ENCODE measurements at places on chromosomes 4 and X. TPM values are rescaled to one million over a fixed set of nuclear protein-coding genes. Genes with fewer than 3 reads are reported as not detected.
A peak's percentile ranks its signal among the peaks of the same experiment; 100 is the strongest.

DNA sequence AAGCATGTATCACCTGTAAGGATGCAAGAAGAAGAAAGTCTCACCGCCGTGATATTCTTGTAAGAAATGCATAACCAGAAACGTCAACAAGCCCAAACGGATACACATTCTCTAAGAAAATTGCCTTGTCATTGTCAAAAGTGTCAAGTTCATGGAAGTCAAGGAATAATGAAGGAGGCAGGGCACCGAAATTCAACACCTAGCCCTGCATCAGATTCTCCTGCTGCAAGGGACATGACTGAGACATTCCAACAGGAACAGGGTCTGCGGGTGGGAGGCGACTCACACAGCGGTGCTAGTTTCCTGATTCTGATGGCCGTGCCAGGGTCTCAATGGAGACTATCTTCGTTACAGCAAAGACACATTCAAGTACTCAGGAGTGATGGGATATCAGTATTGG lies 26.7 kb downstream of the IRF2 start:
- no peaks in the 10 kb centered on the region for H3K36me3 ChIP-seq
- no peak for DNase-seq
- H3K4me3 ChIP-seq: no peak overlapping the region
- peaks cover 21% of the 10 kb centered on the region for H3K4me1 ChIP-seq

- no peaks in the 10 kb centered on the region for H3K27me3 ChIP-seq
- no peak for DNase-seq
- H3K4me1 ChIP-seq: no peaks in the 10 kb centered on the region
- no peaks in the 10 kb centered on the region for H3K36me3 ChIP-seq
Observed at GRCh38 chr4:126221717-126222340, 907.1 kb downstream of the FAT4 start.

GRCh38 chr4:13162886-13163285 lies 321.3 kb downstream of the RAB28 start:
- DNase-seq: no peak
- H3K36me3 ChIP-seq: no peaks in the 10 kb centered on the region
- no peak overlapping the region for H3K4me3 ChIP-seq

GRCh38 chrX:34631479-34632220 lies 25.4 kb downstream of the TMEM47 start:
- DNase-seq: no peak
- no peaks in the 10 kb centered on the region for H3K27me3 ChIP-seq
- H3K4me1 ChIP-seq: no peaks in the 10 kb centered on the region
- no peak overlapping the region for H3K27ac ChIP-seq
- H3K4me3 ChIP-seq: no peak overlapping the region
- no peaks in the 10 kb centered on the region for H3K36me3 ChIP-seq

GRCh38 chrX:2500091-2500802 lies 529 bp downstream of the DHRSX start:
- H3K27me3 ChIP-seq: no peaks in the 10 kb centered on the region
- H3K4me1 ChIP-seq: peaks cover 5% of the 10 kb centered on the region
- peak overlapping the region; percentile 88 for H3K27ac ChIP-seq
- no peaks in the 10 kb centered on the region for H3K36me3 ChIP-seq

LNX1 gene
- 4.4 TPM for total RNA-seq

FREM3 gene
- not detected for total RNA-seq

Measured in ovary (tissue), 10 donors.